ENCODE measurements at places on chromosomes 13 and 19.

DNA sequence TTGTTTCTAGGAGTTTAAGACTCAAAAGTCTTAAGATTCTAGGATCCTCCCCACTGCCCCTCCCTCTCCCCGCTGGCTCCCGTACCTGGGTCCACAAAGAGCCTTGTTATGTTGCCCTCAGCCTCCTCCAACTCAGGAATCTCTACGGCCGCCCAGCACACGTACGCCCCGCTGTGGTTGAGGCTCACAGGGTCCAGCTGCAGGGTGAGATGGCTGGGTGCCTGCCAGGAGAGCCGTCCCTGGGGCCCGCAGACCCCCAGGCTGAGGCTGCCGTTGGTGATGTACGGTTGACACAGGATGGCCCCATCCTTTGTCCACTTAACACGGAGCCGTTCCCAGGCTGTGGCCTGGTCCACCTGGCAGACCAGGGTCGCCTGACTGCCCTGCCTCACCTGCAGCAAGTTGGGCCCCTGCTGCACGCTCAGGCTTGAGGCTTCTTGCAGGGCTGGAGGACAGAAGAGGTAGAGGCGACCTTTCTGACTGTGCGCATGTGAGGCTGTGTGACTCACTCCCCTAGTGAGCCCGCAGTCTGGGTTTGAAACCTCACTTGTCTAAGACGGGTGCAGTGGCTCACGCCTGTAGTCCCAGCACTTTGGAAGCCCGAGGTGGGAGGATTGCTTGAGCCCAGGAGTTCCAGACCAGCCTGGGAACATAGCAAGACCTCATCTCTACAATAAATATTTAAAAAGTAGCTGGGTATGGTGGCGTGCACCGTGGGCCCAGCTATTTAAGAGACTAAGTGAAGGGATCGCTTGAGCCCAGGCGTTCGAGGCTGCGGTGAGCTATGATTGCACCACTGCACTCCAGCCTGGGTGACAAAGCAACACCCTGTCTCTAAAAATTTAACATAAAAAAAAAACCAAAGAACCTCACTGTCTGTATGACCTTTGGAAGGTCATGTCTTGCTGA lies 4.0 kb downstream of the TMIGD2 start:
- DNase-seq, result no peak

DNA sequence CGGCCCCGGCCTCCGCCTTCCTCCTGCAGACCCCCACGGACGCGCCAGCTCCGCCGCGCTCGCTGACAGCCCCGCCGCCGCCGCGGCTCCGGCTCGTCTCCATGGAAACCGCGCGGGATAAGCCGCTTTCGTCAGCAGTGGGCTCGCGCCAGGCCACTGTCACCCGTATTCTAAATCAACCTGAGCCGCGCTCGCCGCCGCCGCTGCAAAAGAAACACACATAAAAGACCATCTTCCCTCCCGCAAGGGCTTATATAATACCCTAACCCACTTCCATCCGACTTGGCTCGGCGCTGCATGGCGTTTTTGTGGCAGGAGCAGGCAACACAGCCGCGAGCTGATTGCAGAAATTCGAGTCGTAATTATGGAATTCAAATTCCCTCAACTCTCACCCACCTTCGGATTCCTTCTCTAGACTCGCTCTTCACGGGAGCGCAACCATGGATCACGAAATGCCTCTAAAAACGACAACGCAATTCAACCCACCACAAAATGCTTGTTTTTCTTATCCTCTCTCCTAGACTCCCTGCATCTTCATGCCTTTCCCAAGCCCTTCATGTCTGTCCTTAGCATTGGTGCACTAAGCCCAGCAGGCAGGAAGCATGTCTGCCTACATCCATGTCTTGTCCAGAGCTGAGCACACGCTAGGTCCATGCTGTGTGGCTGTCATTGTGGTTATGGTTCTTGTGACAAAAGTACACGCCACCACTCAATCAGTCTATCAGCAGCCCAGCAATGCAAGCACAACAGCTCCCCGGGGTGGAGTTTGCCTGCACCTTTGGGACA lies at the start of gene AMER2:
TSS of gene AMER2 (minus strand) at position 772 of the 786 bp plus-strand sequence. CDS start at position 103, 669 bp downstream.
- no peak for DNase-seq

DNA sequence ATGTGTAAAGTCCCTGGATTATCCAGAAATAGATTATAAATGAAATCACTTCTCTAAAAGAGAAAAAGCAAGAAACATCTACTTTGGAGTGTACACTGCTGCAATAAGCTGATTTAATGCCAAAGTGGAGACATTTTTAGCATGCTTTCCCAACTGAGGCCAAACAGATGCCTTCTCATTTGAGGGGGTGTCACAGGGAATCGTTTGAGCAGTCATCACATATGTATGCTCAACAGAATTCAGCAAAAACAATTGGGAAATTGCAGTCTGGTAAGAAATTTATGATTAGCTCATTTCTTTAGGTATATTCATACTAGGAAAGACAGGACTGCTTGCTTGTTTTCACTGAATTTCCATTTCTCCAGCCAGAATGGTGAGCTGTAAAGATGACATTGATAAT lies 27.3 kb upstream of the TPP2 start:
- DNase-seq, result no peak

- DNase-seq, result no peak
Observed at GRCh38 chr13:47955836-47956235, 45.2 kb downstream of the SUCLA2 start.

DNA sequence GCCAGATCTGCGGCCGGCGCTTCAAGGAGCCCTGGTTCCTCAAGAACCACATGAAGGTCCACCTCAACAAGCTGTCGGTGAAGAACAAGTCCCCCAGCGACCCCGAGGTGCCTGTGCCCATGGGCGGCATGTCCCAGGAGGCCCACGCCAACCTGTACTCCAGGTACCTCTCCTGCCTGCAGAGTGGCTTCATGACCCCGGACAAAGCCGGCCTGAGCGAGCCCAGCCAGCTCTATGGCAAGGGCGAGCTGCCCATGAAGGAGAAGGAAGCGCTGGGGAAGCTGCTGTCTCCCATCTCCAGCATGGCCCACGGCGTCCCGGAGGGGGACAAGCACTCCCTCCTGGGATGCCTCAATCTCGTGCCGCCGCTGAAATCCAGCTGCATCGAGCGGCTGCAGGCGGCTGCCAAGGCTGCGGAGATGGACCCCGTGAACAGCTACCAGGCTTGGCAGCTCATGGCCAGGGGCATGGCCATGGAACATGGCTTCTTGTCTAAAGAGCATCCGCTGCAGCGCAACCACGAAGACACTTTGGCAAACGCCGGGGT lies 72.6 kb downstream of the ZNF536 start:
- DNase-seq, result no peak

DNA sequence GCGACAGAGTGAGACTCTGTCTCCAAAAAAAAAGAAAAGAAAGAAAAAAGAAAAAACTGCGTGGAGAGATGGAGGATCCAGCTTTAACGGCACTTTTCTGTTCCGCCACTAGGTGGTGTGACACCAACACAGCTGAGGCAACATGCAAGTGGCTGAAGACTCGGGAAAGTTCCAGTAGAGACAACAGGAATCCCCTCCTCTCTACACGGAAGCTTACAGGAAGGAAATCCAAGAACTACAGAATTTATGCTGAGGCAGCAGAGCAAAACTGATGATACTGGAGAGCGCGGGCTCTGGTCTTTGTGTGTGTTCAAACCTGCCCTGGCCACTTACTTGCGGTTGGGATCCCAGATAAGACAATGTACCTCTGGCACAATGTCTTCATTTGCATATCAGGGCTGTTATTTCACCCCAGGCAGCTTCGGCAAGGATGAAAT lies 9.9 kb downstream of the RANBP3 start:
- DNase-seq, result peak; percentile 74

- no peak for DNase-seq
Observed at GRCh38 chr19:13070425-13071140, 32.1 kb downstream of the LYL1 start.

DNA sequence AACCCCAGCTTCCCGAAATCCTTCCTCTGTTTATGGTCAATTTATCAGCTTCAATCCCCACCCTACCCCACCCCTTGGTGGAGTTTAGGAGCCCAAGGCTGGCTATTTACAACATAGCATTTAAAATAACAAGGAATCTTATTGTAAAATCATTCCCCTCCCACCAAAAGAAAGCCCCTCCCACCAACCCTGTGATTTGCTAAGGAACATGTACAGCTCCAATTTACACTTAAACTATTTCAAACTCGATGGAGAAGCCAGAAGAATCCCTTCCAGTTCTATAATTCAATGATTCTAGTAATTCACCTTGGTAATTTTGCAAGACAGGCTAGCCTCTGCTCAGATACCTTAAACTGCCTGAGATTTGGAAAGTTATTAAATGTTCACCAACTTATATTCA lies 3.0 kb downstream of the LATS2 start:
- DNase-seq, result no peak

DNA sequence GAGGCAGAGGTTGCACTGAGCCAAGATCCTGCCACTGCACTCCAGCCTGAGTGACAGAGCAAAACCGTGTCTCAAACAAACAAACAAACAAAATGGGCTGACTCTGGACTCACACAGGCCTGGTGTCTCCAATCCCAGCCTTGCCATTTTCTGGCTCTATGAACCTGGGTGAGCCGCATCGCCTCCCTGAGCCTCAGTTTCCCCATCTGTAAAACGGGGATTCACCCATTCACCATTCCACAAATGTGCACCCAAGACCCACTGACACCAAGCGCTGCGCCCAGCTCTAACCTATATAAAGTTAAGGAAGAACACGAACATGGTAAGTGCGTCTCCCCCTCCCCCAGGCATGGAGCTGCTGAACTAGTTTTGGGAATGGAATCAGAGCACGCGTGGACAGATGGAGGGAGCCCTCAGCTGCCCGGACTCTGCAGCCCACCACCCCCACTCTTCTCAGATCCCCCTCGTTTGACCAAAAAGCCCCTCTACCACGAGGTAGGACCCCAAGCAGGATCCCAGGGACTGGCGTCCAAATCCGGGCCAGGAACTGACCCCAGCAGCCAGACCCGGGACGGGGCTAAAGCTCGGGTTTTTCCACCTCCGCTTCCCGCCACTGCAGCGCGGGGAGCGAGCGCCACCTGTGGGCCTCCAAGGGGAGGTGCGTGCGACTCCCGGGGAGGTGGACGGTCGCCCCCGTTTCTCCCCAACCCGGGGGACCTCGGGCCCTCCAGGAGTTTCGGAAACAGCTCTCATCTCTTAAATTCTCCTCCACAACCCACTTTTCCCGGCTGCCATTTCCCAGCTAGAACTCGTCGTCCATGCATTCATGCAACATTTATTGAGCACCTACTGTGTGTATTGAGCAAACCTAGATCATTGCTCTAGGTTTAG lies 33.0 kb upstream of the ADGRE5 start:
- DNase-seq, result peak; percentile 70

- DNase-seq, result no peak
Observed at GRCh38 chr19:5932609-5933262, 18.7 kb downstream of the CAPS start.

DNA sequence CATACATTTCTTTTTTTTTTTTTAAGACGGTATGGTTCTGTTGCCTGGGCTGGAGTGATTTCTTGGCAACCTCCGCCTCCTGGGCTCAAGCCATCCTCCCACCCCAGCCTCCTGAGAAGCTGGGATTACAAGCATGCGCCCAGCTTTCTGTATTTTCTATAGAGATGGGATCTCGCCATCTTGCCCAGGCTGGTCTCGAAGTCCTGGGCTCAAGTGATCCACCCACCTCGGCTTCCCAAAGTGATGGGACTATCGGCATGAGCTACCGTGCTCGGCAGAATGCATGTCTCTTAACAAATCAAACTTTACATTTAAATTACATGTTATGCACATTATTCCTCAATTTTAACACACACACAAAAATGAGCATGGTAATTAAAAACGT lies 1.2 kb downstream of the NDUFA13 start:
- no peak for DNase-seq

DNA sequence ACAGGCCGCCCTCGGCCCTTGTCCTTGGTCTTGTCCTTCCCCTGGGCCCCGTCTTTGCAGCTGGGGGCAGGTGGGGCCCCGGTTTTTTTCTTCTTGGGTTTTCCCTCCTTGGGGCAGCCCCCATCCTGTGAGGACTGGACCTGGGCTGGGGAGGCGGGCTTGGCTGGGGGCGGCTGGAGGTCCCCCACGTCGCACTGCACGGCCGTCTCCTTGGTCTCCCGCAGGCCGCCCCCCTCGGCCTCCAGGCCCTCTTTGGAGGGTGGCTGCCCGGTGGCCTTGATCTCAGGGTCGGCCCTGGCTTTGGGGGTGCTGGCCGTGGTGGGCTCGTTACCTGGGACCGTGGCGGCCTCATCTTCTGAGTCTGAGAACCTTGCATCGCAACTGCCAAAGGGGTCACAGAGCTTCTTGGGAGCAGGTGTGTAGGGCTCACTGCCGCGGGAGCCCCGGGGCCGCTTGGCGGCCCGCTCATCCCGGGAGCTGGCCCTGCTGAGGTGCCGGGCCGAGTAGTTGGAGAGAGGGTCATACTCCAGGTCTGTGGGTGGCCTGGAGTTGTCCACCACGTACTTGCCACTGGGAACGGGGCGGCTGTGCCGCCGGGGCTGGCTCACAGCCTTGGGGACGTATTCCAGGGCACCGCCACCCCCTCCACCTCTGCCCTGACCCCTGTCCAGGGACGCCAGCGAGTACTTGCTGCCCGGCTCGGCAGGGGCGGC lies 15.6 kb upstream of the ATP8B3 start:
- DNase-seq, result no peak

DNA sequence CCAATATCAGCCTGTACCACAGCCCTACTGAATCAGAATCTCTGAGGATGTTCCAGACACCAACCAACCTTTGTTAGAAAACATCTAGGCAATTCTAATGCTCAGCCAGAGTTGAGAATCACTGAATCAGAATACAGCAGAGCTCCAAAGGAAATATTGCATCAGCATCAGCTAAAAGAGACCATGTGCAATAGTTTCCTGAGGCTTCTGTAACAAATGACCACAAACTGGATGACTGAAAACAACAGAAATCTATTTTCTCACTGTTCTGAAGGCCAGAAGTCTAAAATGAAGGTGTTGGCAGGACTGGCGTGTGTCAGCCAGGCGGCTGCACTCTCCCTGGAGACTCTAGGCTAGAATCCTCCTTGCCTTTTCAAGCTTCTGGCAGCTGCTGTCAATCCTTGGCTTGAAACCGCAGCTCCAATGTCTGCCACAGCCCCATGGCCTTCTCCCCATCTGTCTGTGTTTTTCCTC lies 1.2 kb upstream of the DCT start:
- no peak for DNase-seq

GRCh38 chr19:1910177-1910576 lies 5.0 kb downstream of the ADAT3 start:
- DNase-seq, result no peak

DNA sequence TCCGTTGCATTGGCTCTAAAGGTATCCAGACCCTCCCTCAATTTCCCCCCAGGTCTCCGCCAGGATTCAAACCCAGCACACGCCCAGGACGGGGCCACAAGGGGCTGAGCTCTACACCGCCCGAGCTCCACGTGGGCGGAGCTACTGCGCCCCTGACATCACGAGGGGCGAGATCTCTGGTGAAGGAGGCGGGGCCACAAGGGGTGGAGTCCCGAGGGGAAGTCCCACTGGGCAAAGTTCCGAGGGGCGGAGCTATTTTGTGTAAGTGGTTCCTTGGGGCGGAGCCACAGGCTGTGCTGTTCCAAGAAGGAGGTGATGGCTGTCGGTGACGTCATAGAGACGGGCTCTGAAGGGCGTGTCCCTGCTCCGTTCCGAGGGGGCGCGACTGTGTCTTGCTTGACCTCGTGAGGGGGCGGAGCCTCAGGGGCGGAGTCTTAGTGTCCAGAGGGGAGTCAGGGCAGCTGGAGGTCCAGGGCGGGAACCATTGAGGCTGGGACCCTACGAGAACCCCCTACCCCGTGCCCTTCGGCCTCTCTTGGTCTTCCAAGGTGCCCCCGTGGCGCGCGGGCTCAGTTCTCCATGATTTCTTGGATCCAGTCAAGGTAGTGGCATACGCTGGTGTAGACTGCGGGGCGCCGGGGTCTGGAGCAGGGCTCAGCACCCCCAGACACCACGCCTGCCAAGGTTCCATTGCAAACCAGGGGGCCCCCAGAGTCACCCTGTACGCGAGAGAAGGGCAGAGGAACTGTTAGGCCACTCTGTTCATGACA lies 1.3 kb upstream of the KLK8 start:
- no peak for DNase-seq

- DNase-seq, result no peak
Observed at GRCh38 chr13:76969488-76970365, 21.4 kb downstream of the ACOD1 start.
